Stimulated activated CD4-positive, alpha-beta T cell treated with anti-CD3 and anti-CD28 coated beads, Interleukin-1b, Interleukin-23, amount 100 ng/mL, for 48 hours (primary cell): ENCODE measurements at places on chromosomes 1 and 21.

DNA sequence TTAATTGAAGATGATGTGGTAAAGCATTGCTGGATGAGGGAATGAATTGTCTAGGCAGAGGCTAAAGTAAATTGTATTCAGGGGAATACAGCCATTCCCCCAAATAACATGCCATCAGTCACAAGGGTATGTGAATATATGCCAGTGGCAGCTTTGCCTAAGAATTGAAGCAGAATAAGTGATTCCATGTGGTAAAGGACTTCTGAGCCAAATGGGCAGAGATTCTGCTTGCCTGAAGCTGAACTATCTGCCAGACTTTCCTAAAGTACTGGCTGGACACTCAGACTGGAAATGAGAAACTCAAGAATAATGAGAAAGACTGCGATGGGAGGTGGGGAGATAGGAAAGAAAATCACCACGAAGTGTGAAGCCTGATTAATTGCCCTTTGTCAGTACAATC is 2.4 kb downstream of the LIX1L start:
- DNase-seq = no peak

DNA sequence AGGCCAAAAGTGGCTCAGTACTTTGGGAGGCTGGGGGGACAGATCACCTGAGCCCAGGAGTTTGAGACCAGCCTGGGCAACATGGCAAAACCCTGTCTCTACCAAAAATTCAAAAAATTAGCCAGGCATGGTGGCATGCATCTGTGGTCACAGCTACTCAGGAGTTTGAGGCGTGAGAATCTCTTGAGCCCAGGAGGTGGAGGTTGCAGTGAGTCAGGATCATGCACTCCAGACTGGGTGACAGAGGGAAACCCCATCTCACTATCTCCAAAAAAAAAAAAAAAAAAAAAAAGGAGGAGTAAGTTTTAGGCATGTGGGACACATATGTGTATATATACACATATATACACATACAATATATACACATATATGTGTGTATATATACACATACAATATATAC is 165.3 kb upstream of the DPYD start:
- no peak for DNase-seq

DNA sequence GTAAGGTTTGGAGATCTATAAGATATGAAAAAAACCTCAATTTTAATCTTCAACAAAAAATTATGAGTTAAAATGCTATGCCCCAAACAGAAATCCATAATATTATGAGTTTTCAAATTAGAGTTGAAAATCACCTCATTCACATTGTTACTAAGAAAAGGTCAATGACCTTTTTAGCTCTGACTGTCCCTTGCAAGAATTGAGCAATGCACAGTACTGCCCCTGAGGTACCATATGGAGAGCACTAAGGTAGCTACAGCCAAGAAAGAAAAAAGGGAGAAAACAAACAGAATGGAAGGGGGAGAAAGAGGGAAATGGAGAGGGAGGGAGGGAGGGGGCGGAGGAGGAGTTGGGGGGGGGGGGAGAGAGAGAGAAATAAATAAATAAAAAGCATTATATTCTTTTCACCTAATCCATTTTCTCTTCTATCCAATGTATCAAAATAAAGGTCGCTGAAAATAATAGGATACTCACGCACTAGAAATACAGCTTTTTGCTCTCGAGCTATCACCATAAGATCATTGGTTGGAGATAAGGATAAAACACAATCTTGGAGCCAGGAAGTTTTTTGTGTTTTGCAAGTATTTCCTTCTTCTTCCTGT is 58.8 kb downstream of the RAB3GAP2 start:
- no peak for DNase-seq

DNA sequence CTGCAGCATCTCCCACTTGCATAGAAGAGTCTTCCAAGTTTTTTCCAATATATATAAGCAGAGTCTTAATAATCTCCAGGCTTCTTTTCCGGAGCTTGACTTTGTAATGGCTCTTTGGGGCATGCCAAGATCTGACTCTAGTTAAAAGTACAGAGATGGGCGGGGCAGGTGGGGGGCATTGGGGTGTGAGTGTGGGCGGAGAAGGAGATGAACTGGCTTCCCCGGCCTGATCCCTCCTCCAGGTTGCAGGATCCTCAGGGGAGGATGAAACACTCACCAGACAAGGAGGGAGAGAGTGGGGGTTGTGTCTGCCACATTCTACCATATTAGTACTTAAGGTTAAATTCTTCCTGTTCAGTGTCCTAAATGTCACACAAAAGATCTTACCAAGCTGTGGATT is 23.0 kb downstream of the S100A10 start:
- no peak for DNase-seq

DNA sequence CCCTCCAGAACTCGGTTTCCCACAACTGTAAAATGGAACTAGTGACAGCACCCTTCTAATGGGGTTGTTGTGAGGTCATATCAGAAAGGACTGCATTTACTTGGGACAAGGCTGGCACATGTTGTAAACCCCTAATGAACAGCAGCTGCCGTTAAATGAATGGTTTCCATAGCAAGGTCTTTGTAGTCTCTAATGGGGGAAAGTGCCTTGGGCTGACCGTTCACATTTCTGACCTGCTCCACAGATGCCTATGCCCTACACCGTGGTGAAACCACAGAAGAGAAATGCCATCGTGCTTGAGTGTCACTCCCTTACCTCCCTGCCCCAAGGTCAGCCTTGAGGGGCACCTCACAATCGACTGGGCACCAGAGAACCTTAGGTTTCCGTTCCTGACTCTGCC is 143.1 kb downstream of the ZSCAN20 start:
- no peak for DNase-seq

DNA sequence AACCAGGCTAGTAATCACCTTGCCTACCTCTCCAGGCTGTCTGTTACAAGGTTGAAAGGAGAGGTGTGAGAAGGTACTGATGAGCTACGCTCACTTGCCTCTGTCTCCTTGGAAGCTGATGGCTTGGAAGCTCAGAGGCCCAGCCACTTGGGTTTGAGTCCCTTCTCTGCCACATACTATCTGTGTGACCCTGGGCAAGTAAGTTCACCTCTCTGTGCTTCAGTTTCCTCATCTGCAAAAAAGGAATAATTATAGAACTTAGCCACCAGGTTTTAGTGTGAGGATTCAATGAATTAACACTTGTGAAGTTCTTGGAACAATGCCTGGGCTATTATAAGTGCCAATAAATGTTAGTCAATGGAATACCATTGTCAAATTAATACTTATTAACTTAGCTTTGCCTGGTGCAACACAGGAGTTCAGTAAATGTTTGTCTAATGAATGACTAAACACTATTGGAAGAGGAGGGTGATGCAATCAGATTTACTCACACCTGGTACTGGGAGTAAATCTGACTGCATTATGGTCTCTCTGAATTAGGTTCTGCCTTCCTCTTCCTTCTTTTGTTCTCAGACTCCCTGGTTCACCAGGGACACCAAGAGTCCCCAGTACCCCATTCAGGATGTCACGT is 55.5 kb downstream of the TRABD2B start:
- DNase-seq = no peak
